Stimulated activated naive CD4-positive, alpha-beta T cell treated with Interleukin-2 at 50 U/mL for 16 hours (primary cell): ENCODE measurements at places on chromosomes 6 and 20.

GRCh38 chr20:10788055-10788454 lies 114.3 kb upstream of the JAG1 start:
- no peak for DNase-seq

- DNase-seq, result no peak
These were observed 232.4 kb downstream of the FOXA2 start for GRCh38 chr20:22352019-22352418.

GRCh38 chr6:152160346-152160745 lies 352.9 kb downstream of the ESR1 start:
- DNase-seq, result no peak

- DNase-seq, result no peak
These were observed 96.3 kb downstream of the GMPR start for GRCh38 chr6:16334671-16335070.
